ENCODE measurements at places on chromosomes 7 and 10.

- no peak for DNase-seq
These were observed 124.8 kb upstream of the RPA3 start for GRCh38 chr7:7843240-7843639.

DNA sequence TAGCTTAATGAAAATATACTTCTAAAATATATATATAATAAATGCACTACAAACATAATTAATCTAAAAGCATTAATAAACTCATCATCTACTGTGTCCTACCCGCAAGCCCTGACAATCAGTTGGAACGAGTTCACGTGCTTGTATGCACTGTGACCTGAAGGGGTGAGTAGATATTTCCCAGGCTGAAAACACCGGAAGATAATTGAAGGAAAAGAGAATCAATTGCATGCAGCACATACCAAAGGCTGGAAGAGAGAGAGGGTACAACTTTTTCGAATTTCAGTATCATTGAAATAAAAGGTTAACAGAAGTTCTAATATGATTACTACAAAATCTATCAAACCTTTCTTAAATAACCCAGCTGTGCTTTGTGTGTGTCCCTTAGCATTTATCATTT is 94.6 kb downstream of the SEMA3C start:
- DNase-seq = no peak

- peak; percentile 64 for DNase-seq
These were observed 73.4 kb upstream of the NAMPT start for GRCh38 chr7:106358103-106358663.

DNA sequence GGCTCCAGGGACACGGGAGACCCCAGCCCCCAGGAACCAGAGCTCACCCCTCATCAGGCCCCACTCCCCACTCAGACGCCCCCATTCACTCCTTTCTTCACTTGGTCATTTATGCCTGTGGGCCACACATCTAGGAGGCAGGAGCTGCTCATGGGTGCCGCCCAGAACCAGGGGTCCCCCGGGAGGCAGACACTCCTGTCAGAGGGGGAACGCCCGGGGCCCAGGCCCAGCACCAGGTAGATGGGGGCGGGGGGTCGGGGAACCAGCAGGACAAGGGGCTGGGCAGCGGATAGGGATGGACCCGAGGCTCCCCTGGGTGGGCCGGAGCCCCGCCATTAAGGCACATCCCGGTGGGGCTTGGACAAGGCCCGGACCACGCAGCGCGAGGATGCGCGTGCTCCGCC is 11.8 kb downstream of the CALY start:
- no peak for DNase-seq

DNA sequence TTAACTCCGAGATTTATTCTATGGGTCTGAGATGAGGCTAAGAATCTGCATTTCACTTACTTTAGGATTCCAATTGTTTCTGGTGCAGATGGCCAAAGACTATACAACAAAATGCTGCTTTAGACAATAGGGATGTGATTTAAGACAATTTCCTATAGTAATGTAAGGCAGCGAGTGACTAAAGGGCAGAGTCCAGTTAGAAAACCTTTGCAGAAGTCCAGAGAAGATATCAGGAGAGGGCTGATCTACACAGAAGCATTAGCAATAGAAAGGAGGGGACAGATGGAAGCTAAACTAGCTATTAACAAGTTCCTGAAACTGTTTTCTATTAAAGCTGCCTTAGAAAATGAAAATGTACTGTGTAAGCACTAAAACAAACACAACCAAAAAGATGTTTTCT is 398.9 kb downstream of the DGKB start:
- DNase-seq = no peak

DNA sequence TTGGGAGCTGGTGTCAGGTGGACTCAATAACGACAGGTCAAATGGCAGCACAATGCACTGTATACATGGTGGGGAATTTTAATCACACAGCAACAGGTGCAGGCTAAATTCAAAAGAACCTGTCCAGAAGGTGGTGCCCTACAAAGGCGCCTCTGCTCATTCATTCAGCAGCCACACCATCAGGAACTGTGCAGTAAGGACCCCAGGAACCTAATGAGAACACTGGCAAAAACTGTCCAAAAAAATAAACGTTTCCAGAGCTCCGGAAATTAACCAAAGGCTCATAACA is 21.9 kb upstream of the CRYGN start:
- DNase-seq = no peak
